ENCODE measurements at places on chromosomes 1 and 21.

DNA sequence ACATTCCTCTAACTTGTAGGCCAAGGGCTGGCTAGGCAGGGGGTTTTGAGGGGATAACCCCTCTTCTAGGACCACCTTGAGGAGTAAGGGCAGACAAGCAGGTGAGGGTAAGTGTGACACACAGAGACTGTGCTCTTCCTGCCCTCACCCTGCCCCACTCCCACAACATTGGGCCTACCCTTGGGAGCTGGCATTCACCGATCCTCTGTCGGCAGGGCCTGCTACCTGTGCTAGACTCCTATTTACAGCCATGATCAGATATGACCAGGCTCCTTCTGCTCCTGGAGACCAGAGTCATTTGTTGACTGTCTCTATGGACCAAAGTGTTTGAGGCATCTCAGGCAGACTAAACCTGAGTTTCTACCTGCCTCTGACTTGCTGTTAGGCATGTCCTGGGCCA lies 68.3 kb downstream of the SYF2 start:
- no peak for DNase-seq

DNA sequence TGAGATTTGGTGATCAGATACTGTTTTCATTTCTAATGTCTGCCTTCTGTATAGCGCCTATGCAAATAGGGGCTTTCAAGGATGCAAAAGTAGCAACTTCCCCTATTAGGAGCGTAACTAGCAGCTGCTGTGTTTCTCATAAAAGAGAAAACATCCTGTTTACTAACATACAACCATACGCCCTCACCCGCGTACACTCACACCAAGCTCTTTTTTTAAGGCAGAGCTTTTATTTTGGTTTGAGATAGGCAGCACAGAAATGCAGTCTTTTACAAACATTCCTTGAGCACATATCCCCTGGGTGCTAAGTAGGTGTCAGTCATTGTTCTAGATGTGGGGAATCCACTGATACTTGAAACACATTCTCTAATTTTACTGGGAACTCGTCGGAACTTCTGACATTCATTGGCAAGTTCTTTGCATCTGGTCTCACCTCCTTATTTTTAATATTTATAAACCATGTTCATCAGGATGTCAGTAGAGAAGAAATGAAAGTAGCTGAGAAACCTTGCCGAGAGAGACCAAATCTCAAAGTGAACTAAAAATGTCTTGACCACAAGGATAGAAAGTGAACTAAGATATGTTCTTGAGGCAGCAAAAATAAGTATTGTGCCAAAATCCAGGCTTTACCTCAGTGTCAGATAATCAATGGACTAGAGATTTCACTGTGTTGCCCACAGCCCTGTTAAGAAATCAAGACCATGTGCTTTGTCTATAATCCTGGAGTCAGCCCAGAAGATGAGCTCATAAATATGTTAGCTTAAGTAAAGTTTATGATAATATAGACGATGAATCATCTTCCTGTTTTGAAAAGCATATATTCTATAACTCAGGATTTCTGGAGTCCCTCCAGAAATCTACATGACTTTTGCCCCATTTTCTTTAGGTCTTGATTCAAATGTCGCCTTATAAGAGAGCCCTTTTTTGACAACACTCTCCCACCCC lies 350.9 kb downstream of the ST6GALNAC3 start:
- DNase-seq = no peak

- DNase-seq = no peak
Measured at GRCh38 chr21:37828556-37828955, 87.7 kb downstream of the KCNJ6 start.

- no peak for DNase-seq
Measured at GRCh38 chr1:218939095-218939494, 234.6 kb upstream of the LYPLAL1 start.

- DNase-seq = no peak
Measured at GRCh38 chr1:79042117-79042516, 35.6 kb upstream of the ADGRL4 start.

DNA sequence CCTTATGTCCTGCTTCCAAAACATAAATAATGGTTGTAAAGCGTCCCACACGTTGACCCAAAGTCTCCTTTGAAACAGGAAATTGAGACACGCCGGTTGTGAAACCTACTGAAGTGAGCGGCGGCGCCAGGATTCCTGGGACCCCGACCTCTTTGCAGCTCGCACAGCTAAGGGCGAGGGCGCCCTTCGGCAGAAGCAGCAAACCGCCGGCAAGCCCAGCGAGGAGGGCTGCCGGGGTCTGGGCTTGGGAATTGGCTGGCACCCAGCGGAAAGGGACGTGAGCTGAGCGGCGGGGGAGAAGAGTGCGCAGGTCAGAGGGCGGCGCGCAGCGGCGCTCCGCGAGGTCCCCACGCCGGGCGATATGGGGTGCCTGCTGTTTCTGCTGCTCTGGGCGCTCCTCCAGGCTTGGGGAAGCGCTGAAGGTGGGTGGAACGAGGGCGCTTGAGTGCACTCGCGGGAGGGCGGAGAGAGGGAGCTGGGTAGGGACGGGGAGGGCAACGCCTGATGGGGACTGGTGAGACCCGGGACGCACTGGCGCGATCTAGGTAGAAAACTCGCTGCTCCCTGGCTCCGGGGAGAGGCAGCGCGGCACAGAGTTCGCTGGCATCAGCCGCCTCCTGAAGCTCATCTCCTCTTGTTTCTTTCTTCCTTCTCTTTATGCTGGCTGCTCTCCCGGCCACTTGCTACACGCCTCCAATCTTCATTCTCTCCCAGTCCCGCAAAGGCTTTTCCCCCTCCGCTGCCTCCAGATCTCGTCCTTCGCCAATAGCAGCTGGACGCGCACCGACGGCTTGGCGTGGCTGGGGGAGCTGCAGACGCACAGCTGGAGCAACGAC lies at the start of gene CD1D:
TSS of gene CD1D (plus strand) at position 155 of the 836 bp plus-strand sequence. CDS start at position 362, 207 bp downstream.
- peak; percentile 35 for DNase-seq

DNA sequence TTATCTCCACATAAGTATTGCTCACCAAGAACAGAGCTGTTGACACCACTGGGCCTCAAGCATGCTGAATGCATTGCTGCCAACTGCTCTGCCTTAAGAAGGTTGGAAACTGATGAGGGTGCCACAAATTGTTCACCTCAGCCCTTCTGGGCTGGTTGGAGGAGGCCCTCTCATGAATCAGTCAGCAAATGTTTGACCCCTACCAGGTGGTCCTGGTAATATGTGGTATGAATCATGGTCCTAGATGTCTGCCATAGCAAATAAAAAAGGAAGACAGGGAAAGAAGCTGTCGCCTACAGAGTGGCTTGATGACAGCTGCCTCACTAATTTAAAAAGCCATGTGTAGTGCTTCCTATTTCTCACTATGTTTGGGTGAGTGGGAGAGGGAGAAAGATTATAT lies 12.2 kb downstream of the SPATA46 start:
- DNase-seq = no peak

DNA sequence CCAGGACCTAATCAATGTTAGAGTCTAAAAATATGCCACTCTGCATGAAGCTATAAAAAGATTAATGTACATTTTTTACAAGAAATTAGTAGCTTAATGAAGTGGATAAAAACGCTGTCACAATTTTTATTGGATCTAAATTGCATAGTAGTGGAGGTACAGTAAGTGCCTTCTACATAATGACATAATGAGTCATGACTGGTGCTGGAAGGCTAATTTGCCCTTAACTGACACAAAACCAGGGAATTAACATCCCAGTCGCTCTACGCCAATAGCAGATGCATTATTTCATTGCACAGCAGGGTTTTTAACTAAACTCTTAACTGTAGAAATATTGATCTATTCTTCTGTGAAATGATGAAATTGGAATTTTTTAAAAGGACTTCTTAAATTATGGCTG lies 33.3 kb downstream of the RRAGC start:
- DNase-seq = no peak

GRCh38 chr1:40703316-40703715 lies 11.8 kb downstream of the NFYC start:
- no peak for DNase-seq

GRCh38 chr1:46113948-46114347 lies 18.5 kb downstream of the PIK3R3 start:
- DNase-seq = no peak

DNA sequence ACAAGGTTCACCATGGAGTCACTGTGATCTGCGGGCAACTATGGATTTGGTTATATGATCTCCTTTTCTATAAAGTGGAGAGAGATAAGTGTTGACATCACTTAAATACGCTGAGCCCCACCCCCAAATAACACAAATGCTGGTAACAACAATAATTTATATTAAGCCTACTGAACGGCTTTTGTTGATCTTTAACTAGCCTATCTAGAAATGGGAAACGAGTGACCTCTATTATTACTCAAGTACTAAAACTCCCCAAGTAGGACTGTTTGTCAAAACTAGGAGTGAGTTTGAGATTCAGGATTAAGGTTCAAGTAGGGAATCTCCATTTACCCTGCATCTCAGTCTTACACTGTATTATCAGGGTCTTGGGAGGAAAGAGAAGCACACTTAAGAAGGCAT lies 52.2 kb downstream of the MAP3K7CL start:
- no peak for DNase-seq

DNA sequence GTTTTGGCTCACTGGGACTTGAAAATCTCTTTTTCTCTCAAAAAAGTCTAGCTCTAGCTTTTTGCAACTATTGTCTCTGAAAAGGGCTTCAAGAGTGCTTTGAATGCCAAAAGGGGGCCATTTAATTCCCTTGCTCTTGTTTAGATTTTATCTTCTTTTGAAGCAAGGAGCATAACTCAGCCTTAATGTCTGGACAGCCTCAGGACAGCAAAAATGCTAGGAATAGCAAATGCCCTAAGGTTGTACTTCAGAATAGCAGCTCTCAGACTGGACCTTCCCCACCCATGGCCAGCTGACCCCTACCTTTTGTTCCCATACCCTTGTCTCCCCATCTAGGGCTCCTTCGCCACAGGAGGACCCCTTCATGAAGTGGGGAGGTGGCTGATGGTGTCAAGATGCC lies 121.4 kb downstream of the KCNK1 start:
- no peak for DNase-seq

GRCh38 chr1:33232716-33233115 lies 23.6 kb upstream of the ZNF362 start:
- no peak for DNase-seq

DNA sequence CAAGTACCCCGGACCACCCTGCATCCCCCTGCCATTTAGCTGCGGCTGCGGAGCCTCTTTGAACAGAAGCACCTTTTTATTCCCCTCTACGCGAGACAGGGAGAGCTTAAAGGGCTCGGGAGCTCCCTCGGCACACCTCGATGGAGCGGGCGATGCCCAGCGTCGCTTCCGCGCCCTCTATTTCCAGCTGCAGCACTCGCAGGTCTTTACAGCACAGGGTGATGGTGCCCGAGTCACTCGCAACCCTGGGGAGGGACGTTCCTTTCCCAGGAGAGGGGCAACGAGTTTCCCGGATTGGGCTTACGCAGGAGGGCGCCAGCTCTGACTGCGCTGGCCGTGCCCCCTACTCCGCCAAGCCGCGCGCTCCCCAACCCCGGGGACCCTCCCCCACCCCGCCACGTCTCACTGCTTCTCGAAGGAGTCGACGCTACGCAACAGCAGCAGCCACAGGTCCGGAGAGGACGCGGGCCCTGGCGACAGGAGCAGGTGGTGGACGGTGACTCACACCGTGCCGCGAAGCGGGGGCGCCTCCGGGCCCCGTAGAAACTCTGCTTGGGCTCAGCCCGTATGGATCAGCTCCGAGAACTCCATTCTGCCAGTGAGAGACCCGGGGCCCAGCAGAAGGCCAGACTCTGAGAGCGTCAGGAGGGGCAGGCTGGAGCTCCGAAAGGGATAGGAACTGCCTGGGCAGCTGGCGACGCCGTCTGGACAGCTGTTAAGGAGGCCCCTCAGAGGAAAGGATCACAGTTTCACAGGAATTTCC lies 5.8 kb upstream of the FAM167B start:
- DNase-seq = peak; percentile 75

DNA sequence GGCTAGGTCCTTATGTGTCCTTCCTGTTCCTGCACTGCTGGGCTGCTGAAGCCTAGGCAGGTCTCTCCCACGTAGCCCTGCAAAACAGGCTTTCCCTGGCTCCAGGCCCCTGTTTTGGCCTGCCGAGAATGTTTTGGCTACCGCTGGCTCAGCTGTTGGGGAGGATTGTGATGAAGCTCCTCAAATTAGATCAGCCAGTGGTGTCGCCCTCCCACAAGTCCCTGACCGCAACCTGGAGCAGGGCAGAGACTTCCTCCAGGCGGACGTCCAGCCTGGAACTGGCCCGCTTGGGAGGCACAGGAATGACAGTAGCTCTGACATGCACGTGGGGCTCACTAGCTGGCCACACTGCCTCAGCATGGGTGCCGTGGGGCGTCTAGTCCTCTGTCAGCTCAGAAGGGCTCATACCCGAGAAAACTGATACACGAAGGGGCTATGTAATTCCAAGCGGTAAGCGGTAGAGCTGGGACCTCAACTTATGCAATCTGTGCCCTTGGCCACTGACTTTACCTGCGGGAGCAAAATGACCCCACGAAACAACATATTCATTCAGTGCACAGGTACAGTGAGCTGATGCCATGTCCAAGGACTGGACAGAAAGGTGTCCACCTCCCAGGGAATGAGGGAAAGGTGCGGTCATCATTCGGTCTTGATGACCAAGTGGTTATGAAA lies 26.6 kb downstream of the DHRS3 start:
- DNase-seq = no peak

- peak; percentile 65 for DNase-seq
Measured at GRCh38 chr1:167797015-167797414, 75.2 kb downstream of the MPZL1 start.

DNA sequence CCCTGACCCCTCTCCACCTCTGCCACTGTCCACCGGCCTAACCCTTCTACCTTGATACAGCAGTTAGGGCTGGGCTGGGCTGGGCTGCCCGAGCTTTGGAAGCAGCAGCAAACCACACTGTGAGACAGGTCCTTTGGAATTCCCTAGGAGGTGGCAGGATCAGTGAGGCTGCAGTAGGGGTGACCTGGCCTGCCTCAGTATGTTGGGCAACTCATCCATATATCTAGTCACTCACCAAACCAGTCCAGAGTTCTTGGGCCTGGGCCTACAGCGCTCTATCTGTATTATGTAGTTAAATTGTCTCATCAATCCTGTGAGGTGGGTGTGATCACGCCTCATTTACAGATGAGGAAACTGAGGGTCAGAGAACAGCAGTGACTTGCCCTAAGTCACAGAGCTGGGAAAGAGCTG lies 13.3 kb upstream of the SYNC start:
- DNase-seq = no peak

- DNase-seq = no peak
Measured at GRCh38 chr1:96820671-96821070, 99.1 kb downstream of the PTBP2 start.

GRCh38 chr1:178650934-178651511 lies 74.0 kb upstream of the RALGPS2 start:
- DNase-seq = no peak
